Thoracic aorta (tissue), 2 donors: ENCODE measurements at places on chromosomes 6 and 20. TPM values are rescaled to one million over a fixed set of nuclear protein-coding genes. Genes with fewer than 3 reads are reported as not detected.

- no peak for DNase-seq
These were observed 13.2 kb upstream of the PARD6B start for GRCh38 chr20:50717974-50718761.

DNA sequence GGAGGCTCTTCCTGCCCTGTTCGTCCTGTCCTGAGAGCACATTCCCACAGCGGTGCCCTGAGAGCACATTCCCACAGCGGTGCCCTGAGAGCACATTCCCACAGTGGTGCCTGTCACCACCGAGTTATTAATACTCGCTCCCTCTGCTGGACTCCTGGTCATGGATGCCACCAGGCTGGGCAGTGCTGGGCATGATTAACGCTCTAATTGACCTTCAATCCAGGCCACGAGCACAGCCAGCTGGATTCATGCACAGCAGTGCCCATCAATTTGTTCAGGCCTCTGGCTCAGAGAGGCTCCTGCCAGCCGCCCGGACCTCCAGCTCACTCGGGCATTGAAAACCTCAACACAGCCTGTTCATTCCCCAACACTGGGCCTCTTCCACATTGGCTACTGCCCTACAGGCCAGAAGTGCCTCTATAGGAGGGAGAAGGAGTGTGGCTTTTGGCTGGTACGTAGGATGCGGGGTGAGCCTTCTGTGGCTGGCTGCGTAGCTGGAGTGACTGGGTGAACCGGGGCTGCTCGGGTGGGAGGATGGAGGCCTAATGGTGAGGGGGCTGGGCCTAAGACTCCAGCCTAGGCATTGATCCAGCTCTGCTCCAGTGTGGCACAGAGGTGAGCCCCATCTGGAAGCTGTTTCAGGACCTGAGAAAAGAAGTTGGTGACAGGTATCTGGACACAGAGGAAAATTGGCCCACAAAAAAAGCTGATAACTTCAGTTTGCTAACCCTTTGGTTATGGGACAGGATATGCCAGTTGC is 9.3 kb downstream of the IP6K3 start:
- DNase-seq, result no peak

- DNase-seq, result no peak
These were observed 24.0 kb upstream of the NPBWR2 start for GRCh38 chr20:64131406-64131805.

DNA sequence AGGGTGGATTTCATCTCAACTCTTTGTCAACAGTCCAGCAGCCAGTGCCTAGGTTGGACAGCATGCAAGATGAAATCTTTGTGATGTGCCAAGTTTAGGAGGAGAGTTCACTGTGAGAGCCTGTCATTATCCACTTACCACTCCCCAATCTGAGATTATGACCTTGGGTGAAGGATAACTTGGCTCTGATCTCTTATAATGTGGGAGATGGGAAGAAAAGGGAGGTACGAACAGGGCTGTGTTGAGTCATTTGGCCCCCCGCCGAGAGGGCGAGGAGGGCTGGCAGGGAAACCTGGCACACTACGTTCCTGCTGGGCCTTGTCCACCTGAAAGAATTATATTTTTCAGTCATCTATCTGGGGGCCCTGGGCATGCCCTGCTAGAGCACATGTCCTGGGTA is 35.8 kb downstream of the LAMA4 start:
- DNase-seq, result no peak

DNA sequence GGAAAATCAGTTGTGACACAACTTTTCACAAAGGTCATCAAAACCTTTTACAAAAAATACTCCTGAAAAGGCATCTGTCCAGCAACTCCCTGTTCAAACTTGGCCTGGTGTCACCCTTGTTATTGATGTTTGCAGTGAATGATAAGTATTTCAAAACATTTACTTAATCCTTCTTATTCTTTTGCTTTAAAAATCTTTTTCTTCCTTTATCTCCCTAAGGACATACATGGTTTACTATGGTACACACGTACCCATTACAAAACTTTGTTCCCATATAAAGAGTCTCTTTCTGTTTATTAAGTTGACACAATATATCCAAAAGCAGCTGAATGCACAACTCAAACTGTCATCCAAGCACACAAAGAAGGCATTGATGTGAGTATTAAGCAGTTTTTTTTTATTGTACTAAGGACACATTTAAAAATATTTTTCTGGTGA is 17.5 kb downstream of the GSTA2 start:
- no peak for DNase-seq

- DNase-seq, result no peak
These were observed 15.3 kb upstream of the NKAIN2 start for GRCh38 chr6:123788319-123788718.

DNA sequence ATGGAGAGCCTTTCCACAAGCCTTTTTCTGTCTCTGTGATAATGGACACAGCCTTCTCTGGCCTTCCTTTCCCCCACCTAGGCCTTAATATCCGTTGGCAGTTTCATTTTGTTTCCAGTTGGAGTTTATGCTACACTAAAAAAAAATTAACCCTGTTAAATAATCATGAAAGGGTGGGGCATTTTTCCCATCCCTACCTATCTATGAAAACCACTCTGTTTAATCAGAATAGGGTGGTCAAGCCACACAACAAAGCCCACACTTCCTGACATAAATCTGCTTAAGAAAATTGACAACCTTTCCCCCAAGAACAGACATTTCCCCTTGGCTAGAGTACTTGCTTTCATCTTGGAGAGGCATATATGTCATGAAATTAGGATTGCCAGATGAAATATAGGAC is 14.2 kb downstream of the TXLNB start:
- DNase-seq, result no peak

- DNase-seq, result no peak
These were observed 100.2 kb upstream of the ARMC2 start for GRCh38 chr6:108748055-108748454.

- no peak for DNase-seq
These were observed 269.5 kb downstream of the PLCB1 start for GRCh38 chr20:8401556-8401955.

- no peak for DNase-seq
These were observed 32.8 kb downstream of the VIP start for GRCh38 chr6:152783217-152783878.

GRCh38 chr6:16716321-16716858 is 44.9 kb downstream of the ATXN1 start:
- no peak for DNase-seq

GRCh38 chr6:129133770-129134192 is 250.8 kb downstream of the LAMA2 start:
- no peak for DNase-seq

- DNase-seq, result no peak
These were observed 56.5 kb downstream of the RPRD1B start for GRCh38 chr20:38090061-38090460.

GRCh38 chr6:139920027-139920775 is 545.8 kb upstream of the CITED2 start:
- DNase-seq, result no peak

DNA sequence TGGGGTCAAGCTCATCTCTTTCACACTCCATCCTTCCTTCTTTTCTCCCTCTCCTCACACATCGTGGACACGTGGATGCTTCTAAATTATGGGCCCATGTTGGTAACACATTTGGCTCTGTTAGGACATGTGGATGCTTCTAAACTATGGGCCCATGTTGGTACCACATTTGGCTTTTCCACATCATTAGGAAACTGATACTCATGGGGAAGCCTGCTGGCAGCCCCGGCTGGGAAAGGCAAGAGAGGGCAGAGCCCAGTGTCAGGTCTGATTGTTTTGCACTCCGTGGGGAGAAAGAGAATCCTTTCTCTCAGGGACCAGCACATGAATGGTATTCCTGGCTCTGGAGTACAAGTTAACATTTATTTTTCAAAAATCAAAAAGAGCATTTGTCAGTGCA is 4.0 kb upstream of the CST1 start:
- no peak for DNase-seq

DNA sequence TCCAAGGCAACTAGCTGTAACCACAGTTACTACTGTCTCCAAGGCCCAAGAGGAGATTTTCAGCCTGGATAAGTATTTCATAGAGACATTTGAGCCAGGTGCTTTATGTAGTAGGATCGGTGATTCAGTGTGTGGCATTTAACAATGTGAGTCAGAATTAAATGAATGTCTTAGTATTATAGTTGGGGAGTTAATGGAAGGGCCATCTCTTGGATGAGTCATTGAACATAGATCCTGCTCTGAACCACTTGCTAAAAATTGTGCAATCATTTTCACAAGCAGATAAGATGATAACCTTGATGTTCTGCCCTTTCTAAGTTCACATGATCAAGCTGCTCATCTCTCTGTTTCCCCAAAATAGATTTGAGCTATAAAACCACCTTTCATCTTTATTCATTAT is 668.9 kb upstream of the CITED2 start:
- no peak for DNase-seq

DNA sequence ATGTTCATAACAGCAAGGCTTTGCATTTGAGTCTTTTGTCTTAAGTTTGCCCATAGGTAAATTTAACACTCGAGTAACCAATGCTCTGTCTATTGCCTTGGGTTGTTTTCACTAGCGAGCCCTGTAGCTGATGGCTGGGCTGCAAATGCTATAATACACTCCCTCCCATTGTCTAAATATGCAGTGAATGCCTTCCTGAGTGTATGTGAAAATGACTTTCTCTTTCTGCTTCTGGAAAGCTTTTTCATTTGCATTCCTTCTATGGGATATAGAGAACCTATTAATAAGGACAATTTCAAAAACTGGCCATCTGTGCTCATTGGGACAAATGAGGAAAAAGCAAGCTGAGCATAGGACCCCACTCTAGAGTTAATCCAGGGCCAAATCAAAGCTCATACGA is 156.5 kb upstream of the FBXL4 start:
- DNase-seq, result no peak

- no peak for DNase-seq
These were observed 37.7 kb upstream of the RNF8 start for GRCh38 chr6:37316071-37316470.

DNA sequence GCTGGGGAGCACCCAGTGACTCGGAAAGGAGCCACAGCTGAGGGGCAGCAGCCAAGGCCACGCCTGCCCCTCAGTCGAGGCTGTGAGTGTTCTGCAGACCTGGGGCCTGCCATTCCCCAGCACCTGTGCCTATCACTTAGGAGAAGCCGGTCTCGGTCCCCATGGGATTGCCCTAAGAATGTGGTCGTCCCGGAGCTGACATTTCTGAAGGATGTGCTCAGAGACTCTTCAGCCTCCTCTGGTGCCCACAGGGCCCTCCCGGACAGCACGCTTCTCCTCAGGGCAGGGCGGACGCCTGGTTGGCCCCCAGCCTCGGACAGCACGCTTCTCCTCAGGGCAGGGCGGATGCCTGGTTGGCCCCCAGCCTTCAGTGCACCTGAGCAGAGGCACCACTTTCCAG is 223.9 kb downstream of the ERMARD start:
- no peak for DNase-seq

DNA sequence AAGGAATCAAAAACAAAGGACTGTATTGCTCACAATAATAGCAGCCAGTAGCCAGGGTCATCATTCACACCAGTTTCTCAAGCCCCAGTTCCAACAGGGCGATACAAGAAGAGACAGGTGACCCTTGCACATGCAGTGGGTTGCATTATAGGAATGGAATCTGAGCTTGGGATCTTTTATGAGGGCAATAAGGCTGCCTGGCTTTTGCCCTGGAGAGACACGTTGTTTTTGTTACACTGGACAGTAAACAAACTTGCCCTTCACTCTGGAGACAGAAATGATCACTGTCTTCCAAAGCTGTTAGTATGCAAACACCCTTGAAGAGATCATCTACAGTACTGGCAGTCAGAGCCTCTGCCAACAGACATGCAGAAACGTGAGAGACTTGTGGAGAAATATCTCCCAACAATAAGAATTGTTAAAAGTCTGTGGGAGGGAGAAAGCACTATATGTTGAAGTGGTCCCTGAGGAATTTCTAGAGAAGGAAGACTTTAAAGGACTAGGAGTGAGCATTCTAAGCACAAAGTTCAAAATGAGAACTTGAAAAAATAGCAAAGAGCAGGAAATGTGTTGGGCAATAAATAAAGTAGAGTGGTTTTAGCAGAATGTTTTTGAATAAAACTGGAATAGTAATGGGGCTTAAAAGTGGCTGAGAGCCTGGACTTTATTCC is 6.2 kb upstream of the COL12A1 start:
- no peak for DNase-seq

- DNase-seq, result no peak
These were observed 27.2 kb downstream of the TGM3 start for GRCh38 chr20:2323051-2323450.

DNA sequence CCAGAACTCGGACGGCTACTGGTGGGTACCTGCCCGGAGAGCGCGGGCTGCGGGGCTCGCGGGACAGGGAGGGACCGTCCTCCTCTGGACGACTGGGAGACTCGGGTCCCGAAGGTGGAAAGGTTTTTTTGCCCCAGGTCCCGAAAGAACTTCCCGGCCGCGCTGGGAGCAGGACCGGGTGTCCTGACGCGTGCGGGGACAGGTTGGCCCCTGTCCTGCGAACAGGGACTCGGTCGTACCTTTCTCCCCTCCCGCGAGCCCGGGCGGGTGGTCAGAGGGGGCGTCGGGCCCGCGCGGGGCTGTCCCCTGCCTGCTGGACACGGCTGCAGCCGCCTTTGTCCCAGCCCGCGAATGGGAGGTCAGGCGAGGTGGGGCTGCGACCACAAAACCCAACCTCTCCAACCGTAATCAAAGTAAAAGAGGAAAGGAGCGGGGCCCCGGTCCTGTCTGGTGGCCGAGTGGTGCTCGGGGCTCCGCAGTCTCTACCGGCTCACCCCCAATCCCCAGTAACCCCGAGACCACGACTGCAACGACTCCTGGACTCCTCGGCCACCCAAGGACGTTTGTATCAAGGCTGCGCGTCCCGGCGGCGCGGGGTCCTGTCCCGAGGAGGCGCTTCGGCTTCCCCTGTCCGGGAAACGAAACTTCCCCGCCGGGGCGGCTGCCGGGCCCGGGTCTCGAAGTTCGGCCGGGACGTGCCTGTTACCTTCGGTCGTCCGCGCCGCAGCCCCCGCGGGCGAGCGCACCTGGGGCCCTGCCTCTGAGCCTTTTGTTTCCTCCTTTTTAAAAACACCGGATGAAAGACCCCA is 798 bp downstream of the DSP start:
- no peak for DNase-seq

- DNase-seq, result no peak
These were observed 437.2 kb downstream of the BCKDHB start for GRCh38 chr6:80543598-80544222.

RIPOR3 gene
- 8.4 TPM for total RNA-seq

RAB44 gene
- total RNA-seq, result not detected

LPA gene
- total RNA-seq, result not detected

DNAH8 gene
- total RNA-seq, result 0.14 TPM

PCIF1 gene
- 34.7 TPM for total RNA-seq

RIPPLY2 gene
- total RNA-seq, result not detected

FAM83C gene
- not detected for total RNA-seq

MACROD2 gene
- 4.2 TPM for total RNA-seq

RFX6 gene
- not detected for total RNA-seq

OR2J3 gene
- not detected for total RNA-seq

PSORS1C1 gene
- total RNA-seq, result 3.7 TPM

RSPO3 gene
- total RNA-seq, result 2.3 TPM

FAM217A gene
- total RNA-seq, result not detected

TGM2 gene
- 371 TPM for total RNA-seq

FNDC1 gene
- total RNA-seq, result 5.3 TPM

CALHM6 gene
- total RNA-seq, result 15.0 TPM

UBE2C gene
- total RNA-seq, result not detected

CRYBG1 gene
- 3.2 TPM for total RNA-seq

SLC35F1 gene
- total RNA-seq, result 3.0 TPM
